ENCODE measurements at places on chromosomes 4 and X.

GRCh38 chr4:2365054-2365912, 53.2 kb downstream of the ZFYVE28 start:
- DNase-seq = no peak

- DNase-seq = no peak
Observed at GRCh38 chr4:184706453-184706852, 27.4 kb downstream of the CENPU start.

- no peak for DNase-seq
Observed at GRCh38 chr4:30537456-30537855, 182.7 kb upstream of the PCDH7 start.

DNA sequence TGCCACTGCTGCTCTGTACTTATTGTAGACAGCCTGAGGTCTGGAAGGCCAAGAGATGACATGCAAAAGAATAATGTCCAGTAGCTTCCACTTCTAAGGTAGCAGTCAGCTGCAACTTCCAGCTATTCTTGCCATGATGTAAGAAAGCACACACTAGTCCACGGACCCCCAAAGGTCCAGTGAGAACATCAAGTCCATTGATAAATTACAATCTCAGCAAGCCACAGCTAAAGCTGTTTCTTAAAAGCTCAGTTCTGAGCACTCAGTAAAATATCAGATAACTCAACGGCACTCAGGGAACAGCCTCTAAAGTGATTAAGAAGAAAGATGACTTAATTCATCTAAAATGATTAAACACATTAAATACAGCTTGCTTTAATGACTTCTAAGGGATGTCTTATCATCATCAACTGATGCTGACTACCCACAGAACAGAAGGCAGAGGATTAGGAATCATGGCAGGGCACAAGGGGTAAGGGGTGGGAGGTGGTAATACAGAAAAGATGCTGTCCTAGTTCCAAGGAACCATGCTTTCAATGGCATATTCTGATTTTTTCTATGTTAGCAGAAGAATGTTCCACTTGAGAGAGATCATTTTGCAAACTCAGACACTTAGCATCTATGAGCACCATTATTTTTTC, 99.1 kb upstream of the CBR4 start:
- no peak for DNase-seq

DNA sequence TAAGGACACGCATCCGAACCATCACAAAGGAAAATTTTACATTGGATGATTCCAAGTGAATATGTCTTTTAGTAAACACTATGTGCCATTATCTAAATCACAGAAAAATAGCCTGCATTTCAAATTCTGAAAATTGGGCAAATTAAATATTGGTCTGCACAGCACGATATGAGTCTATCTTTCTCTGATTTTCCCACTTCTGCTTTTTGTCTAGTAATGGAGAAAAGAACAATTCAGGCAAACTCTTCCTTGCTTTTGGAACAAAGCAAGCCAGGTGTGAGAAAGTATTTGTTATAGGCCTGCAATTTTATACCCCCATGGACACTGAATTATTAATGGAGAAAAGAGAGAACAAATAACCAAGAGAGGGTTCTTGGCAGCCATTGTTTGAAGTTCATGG, 97.8 kb downstream of the ZNF827 start:
- DNase-seq = no peak

- DNase-seq = no peak
Observed at GRCh38 chrX:132757066-132757623, 201.3 kb downstream of the HS6ST2 start.

DNA sequence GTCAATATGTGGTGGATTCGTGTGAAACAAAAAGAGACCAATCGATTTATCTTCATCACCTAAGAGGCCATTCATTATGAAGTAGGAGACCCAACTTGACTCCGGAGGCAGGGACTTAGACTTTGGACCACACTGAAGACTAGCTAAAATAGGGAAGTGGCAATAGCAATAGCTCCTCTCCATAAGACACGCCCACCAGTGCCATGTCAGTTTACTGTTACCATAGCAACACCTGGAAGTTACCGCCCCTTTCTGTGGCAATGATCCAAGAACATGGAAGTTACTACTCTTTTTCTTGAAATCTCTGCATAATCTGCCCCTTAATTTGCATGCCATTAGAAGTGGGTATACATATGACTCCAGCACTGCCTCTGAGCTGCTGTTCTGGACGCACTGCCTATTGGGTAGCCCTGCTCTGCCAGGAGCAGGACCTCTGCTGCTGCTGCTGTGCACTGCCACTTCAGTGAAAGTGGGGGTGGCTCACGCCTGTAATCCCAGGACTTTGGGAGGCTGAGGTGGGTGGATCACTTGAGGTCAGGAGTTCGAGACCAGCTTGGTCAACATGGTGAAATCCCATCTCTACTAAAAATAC, 163.2 kb downstream of the PRKX start:
- no peak for DNase-seq

DNA sequence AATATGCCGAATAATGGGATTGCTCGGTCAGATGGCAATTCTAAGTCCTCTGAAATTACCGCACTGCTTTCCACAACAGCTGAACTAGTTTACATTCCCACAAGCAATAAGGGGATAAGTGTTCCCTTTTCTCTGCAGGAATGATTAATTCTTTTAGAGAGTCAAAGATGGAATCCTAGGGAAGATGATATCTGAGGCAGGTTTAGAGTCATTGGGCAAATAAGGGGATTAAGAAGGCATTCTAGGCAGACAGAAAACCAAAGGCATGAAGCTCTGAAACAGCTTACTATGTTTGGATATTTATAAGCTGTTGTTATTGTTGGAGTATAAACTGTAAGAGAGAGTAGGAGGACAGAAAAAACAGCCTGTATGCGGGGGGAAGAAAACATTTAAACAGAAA, 85.7 kb downstream of the TET2 start:
- no peak for DNase-seq

GRCh38 chr4:98446499-98447375, 185.6 kb downstream of the RAP1GDS1 start:
- no peak for DNase-seq

DNA sequence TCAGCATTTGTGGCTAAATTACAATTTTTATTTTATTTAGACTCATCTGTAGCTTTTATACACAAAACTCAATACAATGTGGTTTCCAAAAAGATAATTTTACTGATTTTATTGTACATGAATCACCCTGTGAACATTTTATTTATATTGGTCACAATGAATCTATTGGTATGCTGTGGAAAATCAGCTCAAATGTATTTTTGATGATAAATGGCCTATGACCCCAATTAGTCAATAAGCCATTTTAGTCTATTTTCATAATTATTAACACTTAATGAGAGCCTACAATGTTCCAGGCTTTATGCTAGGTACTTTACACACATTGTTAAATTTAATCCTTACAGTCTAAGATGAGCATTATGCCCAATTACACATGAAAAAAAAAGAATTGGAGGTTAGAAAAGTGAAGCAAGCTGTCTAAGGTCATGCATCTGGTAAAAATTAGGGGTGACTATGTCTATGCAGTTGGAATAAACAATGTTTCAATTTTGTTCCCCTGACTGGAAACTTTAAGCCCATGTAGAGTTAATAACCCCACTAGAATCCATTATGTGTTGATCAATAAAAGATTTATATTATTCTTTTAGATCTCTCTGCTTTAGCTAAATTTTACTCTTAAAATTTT, 344.7 kb downstream of the PABPC4L start:
- no peak for DNase-seq

GRCh38 chr4:25070545-25070944, 39.8 kb upstream of the LGI2 start:
- no peak for DNase-seq

DNA sequence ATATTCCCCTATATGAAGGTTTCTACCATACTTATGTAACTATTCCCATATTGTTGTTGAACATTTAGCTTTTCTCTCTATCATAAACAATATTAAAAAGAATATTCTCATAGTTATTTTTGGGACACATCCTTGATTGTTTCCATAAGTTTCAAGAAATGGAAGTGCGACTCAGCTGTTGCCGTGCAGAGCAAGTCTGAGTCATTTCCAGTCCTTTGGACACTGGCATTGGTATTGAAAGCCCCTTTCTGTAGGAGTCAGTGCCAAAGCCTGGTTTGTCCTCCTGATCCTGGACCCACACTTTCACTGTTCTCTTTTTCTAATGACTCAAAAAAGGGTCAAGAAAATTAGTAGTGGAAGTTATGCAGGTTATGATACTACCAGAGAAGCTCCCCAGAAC, 108.3 kb upstream of the DIAPH2 start:
- DNase-seq = no peak

GRCh38 chrX:39969099-39969818, 128.5 kb downstream of the BCOR start:
- peak; percentile 96 for DNase-seq

DNA sequence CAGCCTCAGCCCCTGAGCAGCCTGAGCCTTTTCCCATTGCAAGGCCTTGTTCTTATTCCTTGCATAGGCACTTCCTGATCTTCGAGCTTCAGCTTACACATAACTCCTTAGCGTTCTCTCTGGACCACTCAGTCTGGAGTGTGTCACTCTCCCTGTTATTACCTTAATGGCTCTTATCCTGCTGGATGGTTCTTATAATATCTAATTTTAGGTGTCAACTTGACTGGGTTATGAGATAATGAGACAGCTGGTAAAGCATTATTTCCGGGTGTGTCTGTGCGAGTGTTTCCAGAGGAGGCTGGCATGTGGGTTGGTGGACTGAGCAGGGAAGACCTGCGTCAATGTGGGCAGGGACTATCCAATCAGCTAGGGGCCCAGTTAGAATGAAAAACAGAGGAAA, 75.7 kb downstream of the HAUS3 start:
- DNase-seq = peak; percentile 83

GRCh38 chr4:2126309-2127043, 67.3 kb downstream of the NAT8L start:
- DNase-seq = peak; percentile 44

DNA sequence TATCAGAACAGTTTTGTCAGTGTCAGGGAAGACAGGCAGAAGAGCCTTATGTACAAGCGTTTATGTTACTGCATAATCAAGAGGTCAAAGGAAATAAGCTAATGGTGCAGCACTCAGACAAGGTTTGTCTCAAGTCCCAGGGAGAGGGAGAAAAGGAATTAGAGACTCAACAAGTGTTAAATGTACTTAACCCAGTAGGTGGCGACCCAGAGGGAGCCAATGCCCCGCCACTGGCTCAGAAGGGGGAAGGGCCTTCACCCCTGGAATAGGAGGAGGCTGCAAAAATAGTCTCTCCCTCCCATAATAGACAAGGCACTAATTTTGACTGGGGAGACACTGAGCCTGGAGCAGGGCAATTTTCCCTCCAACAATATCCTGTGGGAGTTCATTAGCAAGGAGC, 14.1 kb upstream of the PAPSS1 start:
- DNase-seq = peak; percentile 67

- DNase-seq = no peak
Observed at GRCh38 chr4:174096456-174096855, 187.0 kb downstream of the FBXO8 start.

DNA sequence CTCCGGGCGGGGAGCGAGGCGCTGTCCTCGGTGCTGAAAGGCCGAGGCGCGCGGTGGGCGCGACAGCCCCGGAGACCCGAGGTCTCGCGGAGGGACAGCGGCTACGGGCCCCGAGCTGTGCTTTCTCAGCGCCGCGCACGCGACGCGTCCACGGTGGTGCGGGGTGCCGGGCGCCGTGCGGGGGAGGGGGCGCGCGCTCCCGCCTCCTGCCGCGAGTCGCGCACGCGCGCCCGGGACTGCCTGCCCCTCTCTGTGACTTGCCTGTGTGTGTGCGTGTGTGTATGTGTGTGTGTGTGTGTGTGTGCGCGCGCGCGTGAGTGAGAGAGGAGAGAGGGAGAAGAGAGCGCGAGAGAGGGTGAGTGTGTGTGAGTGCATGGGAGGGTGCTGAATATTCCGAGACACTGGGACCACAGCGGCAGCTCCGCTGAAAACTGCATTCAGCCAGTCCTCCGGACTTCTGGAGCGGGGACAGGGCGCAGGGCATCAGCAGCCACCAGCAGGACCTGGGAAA, at the start of gene GRIA2:
Gene GRIA2, plus strand, starts transcription at position 358 of the 511 bp plus-strand sequence. CDS start 315 bp downstream, outside the sequence.
- peak; percentile 56 for DNase-seq

DNA sequence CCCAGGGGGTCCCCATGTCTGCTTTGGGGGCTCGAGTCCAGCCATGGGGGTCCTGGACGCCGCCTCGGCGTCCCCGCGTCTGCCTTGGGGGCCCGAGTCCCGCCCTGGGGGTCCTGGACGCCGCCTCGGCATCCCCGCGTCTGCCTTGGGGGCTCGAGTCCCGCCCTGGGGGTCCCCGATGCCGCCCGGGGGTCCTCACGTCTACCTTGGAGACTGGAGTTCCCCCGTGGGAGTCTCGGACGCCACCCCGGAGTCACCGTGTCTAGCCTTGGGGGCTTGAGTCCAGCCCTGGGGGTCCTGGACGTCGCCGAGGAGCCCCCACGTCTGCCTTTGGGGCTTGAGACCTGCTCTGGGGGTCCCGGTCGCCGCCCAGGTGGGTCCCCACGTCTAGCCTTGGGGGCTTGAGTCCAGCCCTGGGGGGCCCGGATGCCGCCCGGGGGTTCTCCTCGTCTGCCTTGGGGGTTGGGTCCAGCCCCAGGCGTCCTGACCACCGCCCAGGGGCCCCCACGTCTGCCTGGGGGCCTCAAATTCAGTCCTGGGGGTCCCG, 1.1 kb upstream of the GTPBP6 start:
- no peak for DNase-seq

DNA sequence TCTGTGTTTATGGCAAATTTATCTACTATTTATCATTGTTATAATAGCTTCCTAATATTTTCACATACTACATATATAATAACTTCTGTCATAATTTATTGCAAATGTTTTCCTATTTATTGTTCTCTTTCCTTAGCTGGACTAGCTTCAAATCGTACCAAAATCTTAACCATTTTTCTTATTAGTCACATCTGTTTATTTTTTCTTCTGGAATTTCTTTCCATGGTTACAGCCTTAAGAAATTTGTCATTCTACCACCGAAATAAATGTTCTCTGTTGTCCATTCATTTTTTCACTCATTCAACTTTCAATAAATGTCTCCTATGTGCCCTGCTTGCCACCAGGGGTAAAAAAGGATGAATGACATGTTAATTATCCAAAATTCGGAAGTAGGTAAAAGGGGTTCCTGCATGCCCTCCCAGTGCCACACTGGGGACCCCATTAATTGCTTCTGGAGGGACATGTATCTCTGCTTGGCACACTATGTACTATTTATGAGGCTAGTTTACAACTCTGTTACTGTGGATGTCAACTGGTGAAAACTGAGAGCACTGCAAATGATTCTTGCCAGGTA, 182.1 kb downstream of the SH3KBP1 start:
- no peak for DNase-seq

DNA sequence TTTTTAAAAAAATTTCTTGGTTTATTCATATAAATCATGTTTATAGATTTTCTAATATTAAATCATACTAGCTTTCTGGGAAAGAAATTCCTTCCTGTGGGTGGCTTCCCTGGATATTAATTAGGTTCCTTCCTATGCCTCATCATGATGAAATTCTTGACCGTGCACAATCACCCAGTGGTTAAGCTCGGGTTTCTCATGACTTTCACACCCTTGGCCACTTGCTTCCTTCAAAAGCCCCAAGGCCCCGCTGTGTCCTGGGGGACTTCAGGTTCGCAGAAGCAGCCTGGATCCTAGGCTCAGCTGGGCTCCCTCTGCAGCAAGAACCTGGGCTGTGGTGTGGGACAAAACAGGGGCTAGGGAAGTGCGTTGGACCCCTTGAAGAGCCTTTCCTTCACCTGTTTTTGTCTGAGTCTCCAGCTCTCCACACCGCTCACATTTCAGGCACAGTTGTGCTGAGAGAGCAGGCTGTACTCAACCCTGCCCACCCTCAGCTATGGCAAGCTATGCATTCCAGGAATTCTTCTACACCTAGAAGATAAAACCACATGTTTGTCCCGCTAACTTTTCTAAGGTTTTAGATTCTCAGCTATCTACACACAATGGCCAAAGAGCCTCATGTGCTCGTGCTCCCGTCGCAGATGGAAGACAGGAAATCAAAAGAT, 48.9 kb upstream of the TMSB15B start:
- DNase-seq = no peak

GRCh38 chr4:153127760-153128494, 76.3 kb upstream of the TRIM2 start:
- DNase-seq = peak; percentile 86

Data from NCI-H1417 (cell line).